ENCODE measurements at places on chromosomes 13 and 19.

DNA sequence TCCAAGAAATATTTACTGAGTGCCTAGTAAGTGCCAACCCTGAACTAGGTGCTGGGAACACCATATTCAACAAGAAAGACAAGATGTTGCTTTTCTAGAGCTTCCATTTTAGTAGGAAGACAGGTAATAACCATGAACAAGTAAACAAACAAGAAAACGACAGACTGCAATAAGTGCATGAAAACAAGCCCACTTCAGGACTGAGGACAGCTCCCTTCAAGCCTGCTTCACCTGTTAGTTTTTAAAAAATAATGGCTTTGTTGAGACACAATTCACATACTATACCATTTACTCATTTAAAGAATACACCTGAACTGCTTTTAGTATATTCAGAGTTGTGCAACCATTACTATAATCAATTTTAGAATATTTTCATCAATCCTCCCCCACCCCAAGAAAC, 30.4 kb downstream of the CYP4F22 start:
- no peak for DNase-seq

- no peak for DNase-seq
Observed at GRCh38 chr13:30216111-30216510, 91.2 kb downstream of the KATNAL1 start.

DNA sequence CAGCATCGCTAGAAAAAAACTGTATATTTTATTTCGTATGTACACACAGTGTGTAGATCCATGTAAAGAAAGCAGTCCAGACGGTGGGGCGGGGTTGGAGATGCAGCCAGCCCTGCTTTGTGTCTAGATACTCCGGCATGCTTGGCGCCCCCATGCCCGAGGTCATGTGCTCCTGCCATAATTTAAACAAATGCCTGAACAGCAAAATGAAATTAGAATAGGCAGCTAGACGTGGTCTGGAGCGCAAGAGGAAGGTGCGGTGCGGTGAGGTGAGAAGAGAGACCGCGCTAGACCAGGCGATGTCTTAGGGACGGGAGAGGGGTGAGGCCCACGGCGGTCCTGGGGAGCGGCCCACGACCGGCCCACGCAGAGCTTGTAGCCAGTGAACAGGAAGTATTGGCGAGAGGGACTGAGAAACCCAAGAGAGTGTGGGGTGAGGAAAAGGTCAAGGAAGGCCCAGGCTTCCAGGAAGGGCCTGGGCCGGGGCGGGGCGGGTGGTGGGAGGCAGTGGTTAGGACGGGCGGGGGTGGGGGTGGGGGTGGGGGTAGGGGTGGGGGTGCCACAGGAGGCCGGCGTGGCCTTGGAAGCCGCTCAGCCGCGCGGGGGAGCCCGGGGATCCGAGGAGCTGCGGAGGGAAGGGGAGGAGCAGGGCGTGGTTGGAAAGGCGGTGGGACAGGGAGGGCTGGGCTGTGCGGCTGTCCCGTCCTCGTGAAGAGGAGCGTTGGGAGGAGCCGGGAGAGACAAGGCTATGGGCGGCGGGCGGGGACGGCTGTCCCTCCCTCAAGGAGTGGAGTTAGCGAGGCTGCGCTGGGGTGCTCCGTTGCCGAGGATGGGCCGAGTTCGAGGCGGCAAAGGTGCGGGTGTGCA, 254.7 kb upstream of the SGCG start:
- peak; percentile 83 for DNase-seq

GRCh38 chr13:108508263-108508662, 121.1 kb upstream of the MYO16 start:
- peak; percentile 37 for DNase-seq

DNA sequence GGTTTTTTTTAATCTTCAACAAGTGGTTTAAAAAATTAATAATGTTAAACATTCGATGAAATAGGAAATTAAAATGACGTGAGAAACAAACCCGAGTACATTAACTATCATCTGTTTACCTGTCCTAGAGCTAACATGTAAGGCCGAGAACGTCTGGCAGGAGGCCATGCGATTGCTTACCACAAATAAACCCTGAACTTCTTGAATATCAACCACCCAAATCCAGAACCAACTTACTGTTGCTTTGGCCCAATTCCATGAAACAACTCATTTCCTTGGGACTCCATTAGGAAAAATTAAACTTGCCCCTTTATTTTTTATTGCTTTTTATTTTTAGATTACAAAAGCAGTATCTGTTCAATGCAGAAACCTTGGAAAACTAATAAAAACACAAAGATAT, 228.9 kb upstream of the IRS2 start:
- no peak for DNase-seq

GRCh38 chr13:20673715-20674114, 29.8 kb upstream of the IL17D start:
- no peak for DNase-seq

DNA sequence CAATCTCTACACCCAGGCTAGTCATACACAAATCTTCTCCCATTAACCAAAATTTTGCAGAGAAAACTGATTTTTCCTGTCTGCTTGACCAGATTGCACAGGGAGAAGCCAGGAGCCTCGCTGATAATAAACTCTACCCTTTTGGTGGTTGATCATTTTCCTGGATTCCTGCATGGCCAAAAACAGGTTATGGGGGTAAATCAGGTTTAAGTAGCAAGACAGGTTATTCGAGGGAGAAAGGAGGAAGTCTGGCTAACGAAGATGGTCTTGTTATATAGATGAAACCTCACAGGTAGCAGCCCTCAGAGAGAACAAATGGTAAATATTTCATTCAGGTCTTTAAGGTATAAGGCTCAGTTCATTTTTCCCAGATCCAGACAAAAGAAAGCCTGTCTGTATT, 16.0 kb upstream of the CEACAM6 start:
- no peak for DNase-seq

- no peak for DNase-seq
Observed at GRCh38 chr19:42328106-42328505, 2.7 kb downstream of the MEGF8 start.

- no peak for DNase-seq
Observed at GRCh38 chr19:5559804-5560133, 8.0 kb downstream of the TINCR start.

- DNase-seq: no peak
Observed at GRCh38 chr13:23592596-23592995, 22.4 kb downstream of the TNFRSF19 start.

DNA sequence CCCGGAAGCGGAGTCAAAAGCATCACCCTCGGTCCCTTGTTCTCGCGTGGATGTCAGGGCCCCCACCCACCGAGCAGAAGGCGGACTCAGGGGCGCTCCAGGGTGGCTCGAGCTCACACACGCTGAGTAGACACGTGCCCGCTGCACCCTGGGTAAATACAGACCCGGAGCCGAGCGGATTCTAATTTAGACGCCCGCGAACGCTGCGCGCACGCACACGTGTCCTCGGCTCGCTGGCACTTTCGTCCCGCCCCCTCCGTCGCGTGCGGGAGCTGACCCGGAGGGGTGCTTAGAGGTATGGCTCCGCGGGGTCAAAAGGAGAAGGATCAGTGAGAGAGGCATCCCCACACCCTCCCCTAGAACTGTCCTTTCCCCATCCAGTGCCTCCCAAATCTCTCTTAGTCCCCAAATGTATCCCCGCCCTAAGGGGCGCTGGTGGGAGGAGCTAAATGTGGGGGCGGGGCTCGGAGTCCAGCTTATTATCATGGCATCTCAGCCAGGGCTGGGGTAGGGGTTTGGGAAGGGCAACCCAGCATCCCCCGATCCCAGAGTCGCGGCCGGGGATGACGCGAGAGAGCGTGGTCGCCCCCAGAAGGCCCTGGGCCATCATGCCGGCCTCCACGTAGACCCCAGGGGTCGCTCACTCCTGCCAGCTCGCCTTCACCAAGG, 451 bp upstream of the ICAM5 start:
- DNase-seq: peak; percentile 65

DNA sequence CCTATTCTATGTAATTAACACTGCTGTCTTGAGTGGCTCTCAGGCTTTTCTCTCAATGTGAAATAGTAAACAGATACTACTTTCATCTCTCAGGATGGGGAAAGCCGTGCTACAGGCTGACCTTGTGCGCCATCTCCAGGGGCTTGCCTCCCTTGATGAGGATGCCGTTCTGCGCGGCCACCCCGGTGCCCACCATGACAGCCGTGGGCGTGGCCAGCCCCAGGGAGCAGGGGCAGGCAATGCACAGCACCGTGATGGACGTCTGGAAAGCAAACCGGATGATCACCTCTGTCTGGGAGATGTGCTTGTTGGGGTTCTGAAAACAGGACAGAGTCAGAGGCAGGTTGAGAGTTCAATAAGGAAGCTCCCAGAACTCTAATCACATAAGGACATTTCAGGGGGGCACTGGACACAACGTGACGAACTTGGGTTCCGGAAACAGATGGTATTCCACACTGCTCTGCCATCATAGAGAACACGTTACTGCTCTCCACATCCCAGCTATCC, 65.0 kb downstream of the ATP7B start:
- DNase-seq: no peak

DNA sequence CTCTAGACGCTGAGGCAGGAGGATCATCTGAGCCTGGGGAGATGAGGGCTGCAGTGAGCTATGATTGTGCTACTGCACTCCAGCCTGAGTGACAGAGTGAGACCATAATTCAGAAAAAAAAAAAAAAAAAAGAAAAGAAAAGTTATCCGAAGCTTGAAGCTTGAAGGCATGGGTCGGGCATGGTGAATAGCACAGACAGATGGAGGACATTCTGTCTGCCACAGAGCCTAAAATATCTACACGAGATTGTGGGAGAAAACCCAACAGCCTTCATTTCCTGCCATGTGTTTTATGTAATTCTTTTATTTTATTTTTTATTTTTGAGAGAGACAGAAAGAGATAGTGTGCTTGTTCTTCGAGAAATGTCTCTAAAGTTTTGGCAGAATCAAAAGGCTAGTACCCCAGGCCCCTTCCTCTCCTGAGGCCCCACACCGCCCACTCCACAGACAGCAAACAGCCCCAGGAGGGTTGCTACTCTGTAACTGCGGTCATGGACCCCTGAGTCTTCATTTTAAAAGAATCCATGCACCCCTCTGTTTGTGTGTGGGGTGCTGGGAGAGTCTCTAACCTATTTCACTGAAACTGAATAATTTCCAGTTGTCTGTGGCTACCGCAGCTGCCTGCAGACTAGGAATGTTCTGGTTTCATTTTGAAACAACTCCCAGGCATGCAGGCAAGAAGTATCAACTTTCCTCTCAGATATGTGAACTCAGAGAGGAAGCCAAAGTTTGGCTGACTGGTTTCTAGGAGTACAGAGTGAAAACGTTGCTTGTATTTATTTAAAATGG, 38.4 kb upstream of the RCBTB2 start:
- no peak for DNase-seq

DNA sequence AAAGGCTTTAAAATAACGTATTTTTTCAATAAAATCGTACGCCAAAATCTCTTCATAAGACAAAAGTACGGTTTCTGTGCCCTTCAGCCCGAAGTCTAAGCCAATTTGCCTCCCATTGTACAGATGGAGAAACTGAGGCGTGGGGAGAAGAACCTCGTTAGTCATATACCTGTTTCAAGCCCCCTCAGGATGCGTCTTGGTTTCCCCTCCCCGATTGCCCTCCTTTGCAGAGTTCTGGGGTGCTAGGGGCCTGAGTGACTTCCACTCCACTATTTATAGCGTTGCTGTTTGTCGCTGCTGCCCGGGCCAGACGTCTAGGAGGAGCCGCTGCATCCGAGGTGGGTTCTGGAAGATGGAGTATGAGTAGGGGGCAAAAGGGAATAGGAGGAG, 2.3 kb upstream of the LTBP4 start:
- no peak for DNase-seq

DNA sequence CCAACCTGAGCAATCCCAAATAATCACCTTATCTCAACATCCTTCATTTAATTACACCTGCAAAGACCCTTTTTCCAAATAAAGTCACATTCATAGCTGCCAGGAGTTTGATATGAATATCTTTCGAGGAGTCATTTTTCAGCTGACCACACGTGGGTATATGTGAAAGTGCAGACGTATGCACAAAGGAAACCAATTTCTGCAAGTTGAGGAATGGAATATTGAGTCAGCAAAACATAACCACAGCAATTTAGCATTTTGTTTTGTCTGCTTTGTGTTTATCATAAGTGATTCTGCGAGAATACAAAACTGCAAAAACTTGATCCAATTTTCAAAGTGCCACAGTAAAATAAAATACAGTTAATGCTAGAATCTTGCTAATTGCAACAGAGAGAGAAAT, 295.9 kb downstream of the SUCLA2 start:
- no peak for DNase-seq

- no peak for DNase-seq
Observed at GRCh38 chr13:36061621-36062020, 69.6 kb downstream of the DCLK1 start.

DNA sequence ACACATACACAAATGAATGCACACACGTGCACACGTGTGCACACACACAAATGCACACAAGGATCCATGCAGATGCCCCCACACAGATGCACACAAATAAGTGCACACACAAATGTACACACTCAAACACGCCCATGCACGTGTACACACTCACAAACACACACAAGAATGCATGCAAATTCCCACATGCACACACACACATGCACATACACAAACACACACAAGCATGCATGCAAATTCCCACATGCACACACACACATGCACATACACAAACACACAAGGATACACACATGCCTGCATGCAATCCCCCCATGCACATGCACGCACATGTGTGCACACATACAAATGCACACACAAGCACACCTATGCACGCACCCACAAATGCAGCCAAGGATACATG, 13.3 kb downstream of the GNA15 start:
- DNase-seq: no peak

- DNase-seq: no peak
Observed at GRCh38 chr19:28475525-28475924, 737.4 kb downstream of the UQCRFS1 start.
